Globus pallidus (tissue), 1 donor: ENCODE measurements at places on chromosomes 5 and 9.
A peak's percentile ranks its signal among the peaks of the same experiment; 100 is the strongest.

- DNase-seq = no peak
Measured at GRCh38 chr5:135834639-135835529, at the start of gene SLC25A48. SLC25A48 (plus strand) TSS chr5:135834663; CDS start chr5:135834848, 185 bp downstream.

DNA sequence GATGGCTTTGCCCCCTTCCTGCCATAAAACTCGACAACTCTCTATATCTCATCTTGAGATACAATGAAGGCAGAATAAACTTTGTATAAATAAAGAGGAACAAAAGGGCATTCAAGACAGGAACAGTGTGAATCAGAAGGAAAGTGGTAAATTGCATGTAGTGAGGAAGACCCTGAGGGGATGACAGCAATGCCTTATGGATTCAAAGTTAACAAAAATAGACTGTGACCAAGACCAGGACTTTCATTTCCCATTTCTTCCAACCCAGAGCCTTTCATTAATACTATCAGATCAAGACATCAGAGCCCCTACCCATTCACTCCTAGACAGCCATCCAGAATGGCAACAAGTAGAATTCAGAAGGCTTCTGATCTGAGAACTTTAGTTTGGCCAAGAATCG, 46.4 kb upstream of the ZNF462 start:
- DNase-seq = peak; percentile 16

- DNase-seq = no peak
Measured at GRCh38 chr5:158731014-158731413, 368.7 kb downstream of the EBF1 start.

DNA sequence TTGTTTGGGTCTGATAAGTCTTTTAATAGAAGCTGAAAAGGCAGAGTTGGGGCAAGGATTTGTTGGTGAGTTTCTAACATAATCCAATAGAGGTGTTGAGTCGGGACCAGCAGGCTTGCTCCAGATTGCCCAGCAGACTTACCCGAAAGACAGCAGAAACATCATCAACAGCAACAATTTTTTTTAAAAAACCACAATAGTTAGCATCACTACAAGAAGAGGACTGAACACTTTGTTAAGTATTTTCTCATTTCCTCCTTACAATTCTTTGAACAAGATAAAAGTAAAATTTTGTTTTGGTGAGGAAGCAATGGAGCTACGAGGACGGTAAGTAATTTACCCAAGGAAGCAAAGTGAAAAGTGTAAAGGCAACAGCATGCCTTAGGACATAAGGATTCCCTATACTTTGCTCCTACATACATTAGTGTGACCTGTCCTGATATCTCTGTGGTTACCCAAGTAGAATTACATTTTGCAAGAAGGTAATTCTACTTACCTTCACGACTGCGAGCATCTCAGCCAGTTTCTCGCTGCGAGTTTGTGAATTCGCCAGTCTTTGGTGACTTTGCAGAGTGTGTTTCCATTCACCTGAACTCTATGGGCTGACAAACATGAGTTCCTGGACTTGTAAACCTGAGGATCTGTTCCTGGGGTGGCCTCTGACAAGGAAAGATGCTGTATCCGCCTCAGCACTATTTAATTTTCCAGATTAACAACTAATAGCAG, 13.2 kb downstream of the ITK start:
- no peak for DNase-seq

- no peak for DNase-seq
Measured at GRCh38 chr5:53009816-53010215, 20.7 kb downstream of the ITGA2 start.
